ENCODE measurements at places on chromosomes 11 and 22.

GRCh38 chr22:28711820-28712777, 29.5 kb downstream of the CHEK2 start:
- DNase-seq, result no peak

- no peak for DNase-seq
Observed at GRCh38 chr22:37018086-37018814, 997 bp downstream of the TST start.

DNA sequence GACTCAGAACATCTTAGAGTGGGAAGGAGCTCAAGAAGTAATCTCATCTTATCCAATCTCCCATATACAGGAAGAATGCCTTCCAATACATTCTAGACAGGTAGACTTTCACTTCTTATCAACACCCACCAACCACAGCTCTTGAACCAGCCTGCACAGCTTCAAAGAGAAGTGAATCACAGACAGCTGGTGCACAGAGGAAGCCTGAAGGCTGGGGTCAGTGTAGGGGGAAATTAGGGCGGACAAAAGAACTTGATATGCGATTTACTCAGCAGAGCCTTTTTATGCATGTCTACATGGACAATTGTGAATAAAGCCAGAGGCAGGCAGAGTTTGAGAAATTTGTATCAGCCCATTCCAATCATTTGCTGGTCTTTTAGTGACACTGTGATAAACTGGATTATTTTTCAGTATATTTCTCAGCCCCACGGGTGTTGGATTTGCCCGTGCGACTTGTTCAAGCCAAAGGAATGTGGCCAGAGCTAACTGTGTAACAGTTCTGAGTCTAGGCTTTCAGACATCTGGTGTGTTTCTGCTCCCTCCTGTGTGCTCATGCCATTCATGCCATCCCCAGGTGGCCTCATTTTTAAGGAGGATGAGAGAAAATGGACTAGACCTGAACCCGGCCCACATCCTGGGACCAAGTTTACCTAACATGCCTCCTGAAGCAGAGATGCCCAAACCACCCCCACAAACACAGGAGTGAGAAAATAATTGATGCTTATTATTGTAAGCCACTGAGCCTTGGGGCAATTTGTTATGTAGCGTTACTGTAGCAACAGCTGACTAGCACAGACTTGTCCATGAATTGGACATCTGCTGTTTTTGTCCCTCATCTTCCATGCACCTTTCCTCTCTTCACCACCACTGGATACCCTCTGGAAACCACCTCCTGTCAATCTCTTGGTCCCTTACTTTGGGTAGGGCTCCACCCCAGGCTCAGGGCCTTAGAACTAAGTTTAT, 137.5 kb upstream of the HSD17B12 start:
- DNase-seq, result no peak

GRCh38 chr11:46309814-46310259, 32.4 kb downstream of the CREB3L1 start:
- DNase-seq, result no peak

DNA sequence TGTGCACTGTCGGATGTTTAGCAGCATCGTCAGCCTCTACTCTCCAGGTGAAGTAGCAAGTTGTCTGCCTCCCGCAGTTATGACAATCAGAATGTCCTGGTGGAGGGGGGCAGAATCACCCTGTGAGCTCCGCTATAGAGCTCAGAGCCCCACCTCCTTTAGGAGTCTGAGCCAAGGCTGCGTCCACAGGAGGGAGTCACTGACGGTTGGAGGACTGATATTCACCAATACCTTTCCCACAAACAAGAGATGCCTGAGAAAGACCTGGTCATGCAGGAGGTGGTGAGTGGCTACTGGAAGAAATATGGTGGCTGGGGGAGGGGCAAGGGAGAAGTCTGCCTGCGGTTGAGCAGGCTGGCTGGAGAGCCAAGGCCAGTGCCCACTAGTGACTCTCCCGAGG, 41.7 kb upstream of the ADA2 start:
- DNase-seq, result no peak

GRCh38 chr22:36395055-36395849, 7.5 kb upstream of the MYH9 start:
- peak; percentile 69 for DNase-seq

All from ureter (tissue), 1 donor.